A172 (cell line): ENCODE measurements at places on chromosomes 6 and 20.

- DNase-seq, result no peak
These were observed 202.0 kb downstream of the CDH4 start for GRCh38 chr20:61454053-61454452.

- DNase-seq, result no peak
These were observed 82.3 kb downstream of the MLIP start for GRCh38 chr6:54193560-54193959.

DNA sequence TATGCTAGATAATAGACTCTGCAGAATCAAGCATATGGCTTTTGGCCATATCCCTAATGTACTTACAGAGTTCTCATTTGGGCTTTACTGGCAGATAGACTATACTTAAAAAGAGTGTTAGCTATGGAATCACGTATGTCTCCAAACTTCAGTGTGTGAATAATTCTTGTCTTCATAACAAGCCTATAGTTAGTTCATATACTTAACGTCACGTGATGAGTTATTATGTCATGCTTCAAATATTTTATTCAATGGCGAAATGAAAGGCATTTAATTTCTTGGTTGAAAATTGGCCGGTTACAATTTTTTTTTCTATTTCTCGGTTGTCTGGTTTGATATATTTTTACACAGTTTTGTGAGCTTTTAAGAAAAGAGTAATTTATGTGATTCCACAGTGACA lies 62.7 kb downstream of the MEI4 start:
- no peak for DNase-seq

DNA sequence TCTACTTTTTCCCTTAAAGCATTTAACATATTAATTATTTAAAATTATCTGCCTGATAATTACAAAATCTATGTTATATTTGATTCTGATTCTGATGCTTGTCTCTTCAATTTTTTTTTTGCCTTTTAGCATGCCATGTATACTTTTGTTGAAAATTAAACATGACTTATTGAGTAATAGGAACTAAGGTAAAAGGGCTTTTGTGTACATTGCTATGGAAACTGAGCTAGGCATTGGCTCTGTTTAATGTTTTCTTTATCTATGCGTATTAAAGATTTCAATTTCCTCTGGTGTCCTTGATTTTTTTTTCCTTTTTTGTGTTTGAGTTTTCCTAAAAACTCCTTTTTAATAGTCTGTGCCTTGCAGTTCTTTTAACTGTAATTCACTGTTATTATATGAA lies 805.2 kb downstream of the DHX35 start:
- DNase-seq, result no peak

GRCh38 chr20:49078310-49078709 lies 32.2 kb downstream of the CSE1L start:
- DNase-seq, result no peak

DNA sequence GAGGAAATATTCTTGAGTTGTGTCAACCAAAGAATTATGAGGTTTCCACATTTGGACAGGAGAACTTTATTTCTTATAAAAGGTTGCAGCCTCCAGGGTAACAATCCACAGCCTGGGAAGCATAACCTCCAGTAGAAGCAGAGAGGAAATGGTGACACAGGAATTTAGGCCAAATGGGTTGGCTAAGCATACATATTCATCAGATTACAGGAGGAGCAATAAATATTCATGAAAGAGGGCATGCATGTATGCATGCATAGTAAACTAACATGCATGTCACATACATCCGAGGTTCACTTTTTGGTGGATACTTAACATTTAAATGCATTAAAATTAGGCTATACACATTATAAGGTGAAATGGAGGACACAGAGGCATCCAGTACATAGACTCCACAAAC lies 55.7 kb upstream of the NT5E start:
- no peak for DNase-seq

DNA sequence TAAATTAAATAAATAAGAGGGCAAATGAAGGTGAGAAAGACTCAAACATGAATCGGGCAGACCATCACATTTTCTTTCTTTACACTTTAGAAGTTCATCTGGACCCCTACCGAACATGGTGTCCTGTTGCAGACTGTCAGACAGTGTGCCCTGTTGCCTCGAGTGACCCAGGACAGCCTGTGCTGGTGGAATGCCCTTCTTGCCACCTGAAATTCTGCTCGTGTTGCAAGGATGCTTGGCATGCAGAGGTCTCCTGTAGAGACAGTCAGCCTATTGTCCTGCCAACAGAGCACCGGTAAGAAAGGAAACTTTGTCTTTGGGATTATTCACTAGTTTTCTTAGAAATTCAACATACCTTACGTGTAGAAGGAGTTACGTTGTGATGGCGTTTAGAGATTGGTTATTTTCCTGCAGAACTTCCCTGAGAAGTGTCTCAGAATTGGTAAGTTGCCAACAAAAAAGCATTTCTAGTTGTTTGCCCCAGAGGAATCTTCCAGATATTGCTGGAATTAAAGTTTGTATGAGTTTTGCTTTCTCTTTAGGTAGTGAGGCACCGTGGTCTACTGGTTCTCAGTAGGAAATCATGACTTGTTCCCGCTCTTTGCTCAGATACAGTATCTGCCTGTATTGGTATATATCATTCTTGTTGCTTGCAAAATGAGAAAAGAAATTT lies 70.1 kb downstream of the RNF144B start:
- no peak for DNase-seq

DNA sequence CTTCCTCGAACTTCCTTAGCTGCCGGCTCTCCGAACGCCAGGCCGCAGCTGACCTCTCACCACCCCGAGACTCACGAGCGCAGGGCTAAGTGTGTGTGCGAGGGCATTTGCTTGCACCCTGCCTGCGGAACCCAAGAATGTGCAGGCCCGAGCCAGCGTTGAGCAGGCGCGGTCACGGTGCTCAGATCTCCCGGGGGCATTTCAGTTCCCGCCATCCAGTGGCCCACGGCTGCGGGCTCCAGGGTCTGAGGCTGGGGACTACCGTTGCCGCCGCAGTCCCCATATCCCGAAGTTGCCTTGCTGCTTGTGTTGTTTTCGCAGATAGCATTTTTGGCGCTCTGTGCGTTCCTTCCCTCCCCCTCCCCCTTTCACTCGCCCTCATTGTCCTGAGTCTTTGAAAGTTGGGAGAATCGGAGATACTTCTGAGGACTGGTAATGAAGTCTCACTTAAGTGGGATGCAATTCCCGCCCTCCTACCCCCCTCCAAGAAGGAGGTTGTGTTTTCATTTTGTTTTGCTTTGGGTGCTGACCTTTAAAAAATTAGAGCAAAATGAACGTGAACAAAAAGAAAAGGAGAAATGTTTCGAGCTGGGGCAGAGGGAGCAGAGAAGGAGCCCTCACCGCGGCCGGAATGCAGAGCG lies 1.7 kb downstream of the NR2E1 start:
- no peak for DNase-seq

DNA sequence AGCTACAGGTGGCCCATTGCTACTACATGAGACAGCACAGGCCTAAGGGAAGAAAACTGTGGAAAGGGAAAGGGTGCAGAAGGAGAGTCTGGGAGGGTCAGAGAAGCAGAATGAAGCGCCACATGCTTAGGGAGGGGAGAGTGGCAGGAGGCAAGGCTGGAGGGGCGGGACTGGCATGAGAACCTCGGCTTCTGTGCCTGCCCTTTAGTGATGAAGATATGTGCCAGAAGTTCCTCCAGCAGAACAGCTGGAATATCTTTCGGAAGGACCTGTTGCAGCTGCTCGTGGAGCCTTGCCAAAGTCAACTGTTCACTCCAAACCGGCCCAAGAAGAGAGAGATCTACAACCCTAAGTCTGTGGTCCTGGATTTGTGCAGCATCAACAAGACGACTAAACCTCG lies 61.8 kb downstream of the CNBD2 start:
- DNase-seq, result no peak

DNA sequence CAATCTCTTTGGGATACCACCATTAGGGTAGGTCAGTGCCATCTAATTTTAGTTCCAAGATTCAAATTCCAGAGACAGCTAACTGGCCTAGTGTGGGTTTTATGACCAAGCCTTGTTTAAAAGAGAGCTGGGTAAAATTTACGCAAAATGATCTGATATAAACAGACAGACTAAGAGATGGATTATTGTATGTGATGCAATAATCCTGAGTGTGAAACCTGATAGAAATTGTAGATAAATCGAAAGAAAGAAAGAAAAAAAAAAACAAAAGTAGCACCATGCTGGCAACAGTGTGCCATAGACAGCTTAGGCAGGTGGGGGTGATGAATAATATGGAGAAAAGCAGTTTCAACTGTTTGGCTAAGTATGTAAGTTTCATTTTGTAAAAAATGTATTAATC lies 2.9 kb downstream of the ZNF184 start:
- no peak for DNase-seq

DNA sequence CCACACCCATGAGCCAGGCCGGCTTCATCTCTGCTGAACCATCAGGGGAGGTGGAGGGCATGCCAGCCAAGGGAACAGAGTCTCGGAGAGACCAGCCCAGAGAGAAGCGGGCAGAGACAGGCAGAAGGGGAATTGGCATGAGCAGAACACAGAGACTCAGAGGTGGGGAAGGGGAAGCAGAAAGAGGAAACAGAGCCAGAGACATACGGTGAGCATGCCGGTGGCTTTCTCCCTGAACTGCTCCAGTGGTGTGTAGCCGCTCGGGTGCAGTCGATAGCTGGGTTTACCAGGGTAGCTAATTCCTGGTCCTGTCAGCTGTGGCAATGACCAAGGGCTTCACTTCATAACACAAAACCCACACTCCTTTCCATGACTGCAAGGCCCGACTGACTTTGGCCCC lies 83.6 kb upstream of the CCDC167 start:
- DNase-seq, result no peak

DNA sequence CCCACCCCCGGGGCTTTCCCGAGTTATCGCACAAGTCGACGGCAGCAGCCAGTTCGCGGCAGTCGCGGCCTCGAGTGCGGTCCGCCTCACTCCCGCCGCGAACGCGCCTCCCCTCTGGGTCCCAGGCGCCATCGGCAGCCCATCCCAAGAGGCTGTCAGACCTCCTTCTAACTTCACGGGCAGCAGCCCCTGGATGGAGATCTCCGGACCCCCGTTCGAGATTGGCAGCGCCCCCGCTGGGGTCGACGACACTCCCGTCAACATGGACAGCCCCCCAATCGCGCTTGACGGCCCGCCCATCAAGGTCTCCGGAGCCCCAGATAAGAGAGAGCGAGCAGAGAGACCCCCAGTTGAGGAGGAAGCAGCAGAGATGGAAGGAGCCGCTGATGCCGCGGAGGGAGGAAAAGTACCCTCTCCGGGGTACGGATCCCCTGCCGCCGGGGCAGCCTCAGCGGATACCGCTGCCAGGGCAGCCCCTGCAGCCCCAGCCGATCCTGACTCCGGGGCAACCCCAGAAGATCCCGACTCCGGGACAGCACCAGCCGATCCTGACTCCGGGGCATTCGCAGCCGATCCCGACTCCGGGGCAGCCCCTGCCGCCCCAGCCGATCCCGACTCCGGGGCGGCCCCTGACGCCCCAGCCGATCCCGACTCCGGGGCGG lies 1.6 kb downstream of the GNAS start:
- no peak for DNase-seq

DNA sequence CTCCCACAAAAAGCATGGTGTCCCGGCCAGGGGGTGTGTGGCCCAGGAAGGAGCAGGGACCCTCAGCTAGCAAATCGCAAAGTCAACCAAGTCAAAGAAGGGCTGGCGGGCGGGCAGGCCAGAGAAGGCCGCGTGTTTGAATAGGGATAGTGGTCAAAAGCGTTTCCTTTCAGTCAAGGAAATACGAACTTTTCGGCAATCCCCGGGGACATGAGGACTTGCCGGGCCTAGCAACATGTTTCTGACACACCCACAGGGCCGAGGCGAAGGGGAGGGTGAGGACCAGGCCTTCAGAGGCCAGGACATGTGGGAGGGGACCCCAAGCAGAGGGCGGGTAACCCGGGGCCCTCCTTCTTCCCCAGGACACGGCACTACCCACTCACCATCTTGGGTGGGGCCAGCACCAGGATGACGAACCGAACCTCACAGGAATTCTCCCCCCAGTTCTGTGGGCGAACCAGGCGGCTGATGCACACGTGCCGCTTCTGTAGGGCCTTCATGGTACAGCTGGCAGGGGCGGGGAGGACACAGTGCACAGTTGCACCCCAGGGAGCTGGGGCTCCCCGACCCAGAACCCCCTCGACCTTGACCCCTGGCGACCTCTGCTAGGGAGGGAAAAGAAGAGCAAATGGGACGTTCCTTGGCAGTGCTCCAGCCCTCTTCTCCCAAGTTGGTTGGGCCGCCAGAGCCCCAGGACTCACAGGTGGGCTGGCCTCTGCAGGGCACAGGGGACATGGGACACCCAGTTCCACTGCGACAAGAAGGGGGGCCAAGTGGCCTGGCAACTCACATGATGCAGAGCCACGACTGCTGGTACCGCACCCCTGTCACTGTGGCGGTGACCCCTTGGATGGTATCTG lies 5.6 kb downstream of the SLC4A11 start:
- no peak for DNase-seq

DNA sequence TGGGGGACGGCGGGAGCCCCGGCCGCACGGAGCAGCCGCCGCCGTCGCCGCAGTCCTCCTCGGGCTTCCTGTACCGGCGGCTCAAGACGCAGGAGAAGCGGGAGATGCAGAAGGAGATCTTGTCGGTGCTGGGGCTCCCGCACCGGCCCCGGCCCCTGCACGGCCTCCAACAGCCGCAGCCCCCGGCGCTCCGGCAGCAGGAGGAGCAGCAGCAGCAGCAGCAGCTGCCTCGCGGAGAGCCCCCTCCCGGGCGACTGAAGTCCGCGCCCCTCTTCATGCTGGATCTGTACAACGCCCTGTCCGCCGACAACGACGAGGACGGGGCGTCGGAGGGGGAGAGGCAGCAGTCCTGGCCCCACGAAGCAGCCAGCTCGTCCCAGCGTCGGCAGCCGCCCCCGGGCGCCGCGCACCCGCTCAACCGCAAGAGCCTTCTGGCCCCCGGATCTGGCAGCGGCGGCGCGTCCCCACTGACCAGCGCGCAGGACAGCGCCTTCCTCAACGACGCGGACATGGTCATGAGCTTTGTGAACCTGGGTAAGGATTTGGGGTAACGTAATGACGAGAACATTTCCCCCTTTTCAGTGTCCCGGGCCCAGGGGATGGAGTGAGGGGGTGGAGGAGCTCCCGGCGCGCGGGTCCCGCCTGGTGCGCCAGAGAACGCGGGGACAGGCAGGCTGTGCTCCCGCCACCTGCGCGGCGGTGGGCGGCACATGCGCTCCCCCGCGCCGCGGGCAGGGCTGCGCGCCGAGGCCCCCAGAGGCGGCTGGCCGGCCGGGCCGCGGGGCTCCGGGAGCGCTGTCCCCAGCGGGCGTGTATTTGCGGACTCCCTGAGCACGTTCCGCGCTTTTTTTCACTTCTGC lies 1.4 kb downstream of the BMP6 start:
- no peak for DNase-seq

DNA sequence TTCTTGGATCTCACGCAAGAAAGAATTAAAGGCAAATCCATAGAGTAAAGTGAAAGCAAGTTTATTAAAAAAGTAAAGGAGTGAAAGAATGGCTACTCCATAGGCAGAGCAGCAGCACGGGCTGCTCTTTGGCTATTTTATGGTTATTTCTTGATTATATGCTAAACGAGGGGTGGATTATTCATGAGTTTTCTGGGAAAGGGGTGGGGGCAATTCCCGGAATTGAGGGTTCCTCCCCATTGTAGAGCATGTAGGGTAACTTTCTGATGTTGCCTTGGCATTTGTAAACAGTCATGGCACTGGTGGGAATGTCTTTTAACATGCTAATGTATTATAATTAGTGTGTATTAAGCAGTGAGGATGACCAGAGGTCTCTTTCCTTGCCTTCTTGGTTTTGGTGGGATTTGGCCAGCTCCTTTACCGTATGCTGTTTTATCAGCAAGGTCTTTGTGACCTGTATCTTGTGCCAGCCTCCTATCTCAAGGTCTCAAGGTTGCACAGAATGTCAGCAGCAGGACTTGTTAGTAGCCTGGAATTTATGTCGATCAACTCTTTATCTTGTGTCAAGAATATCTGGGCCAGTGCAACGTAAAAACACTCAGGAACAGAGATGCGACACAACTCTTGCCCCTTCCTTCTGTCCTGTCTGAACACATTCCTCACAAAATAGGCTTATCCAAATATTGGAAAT lies 931.4 kb downstream of the QKI start:
- DNase-seq, result no peak
